ENCODE measurements at places on chromosomes 11 and 22.
A peak's percentile ranks its signal among the peaks of the same experiment; 100 is the strongest.

- no peak for DNase-seq
These were observed 3.0 kb upstream of the ANKK1 start for GRCh38 chr11:113384551-113384950.

DNA sequence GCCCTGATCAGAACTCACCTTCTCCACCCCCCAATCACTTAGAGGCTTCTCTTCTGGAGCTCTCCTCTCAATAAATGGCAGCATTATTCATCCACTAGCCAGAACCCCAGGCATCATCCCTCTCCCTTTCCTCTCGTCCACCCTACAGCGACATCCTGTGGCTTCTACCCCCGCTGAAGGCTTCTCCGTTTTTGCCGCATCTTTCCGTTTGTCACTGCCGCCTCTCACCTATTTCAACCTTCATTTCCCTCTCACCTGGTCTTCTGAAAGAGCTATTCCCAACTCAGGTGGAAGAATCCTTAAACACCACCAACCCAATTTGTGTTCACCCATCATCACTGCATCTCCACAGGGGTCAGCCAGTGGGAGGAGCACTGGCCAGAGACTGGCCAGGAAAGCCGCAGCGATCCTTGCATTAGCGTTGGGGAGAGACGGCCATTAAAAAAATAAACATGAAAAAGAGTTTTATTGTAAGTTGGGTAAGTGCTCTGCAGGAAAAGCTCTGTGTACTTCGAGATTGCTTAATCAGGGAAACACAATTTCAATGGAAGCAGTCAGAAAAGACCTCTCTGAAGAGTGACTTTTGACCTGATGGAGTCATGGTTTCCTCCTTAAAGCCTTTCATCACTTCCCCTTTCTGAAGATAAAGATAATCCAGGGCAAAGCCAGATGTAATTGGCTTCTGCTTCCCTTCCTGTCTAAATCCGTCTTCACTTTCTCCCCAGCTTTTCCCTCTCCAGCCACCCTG lies 36.7 kb downstream of the SPATA19 start:
- DNase-seq: no peak

DNA sequence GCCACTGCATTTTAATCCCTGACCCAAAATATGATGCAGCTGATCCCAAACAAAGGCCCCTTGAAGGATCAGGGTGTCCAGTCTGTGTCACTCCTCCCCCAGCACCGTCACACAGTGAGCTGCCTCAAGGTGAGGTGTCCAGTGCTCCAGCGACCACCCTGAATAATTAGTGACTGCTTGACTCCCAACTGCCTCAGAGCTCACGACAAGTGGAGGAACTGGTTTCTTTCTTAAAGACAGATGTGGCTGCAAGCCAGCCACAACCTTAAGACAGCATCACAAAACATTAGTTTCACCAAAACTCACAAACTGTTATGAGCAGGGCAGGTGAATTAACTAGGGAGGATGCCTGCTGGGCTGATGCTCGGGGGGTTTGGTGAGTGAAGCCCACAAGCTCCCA lies 74.6 kb downstream of the PIWIL3 start:
- no peak for DNase-seq

GRCh38 chr11:96151501-96151900 lies 191.5 kb downstream of the MAML2 start:
- no peak for DNase-seq

GRCh38 chr22:34072585-34072984 lies 152.3 kb upstream of the LARGE1 start:
- no peak for DNase-seq

GRCh38 chr11:86159581-86159891 lies 85.0 kb upstream of the EED start:
- no peak for DNase-seq

DNA sequence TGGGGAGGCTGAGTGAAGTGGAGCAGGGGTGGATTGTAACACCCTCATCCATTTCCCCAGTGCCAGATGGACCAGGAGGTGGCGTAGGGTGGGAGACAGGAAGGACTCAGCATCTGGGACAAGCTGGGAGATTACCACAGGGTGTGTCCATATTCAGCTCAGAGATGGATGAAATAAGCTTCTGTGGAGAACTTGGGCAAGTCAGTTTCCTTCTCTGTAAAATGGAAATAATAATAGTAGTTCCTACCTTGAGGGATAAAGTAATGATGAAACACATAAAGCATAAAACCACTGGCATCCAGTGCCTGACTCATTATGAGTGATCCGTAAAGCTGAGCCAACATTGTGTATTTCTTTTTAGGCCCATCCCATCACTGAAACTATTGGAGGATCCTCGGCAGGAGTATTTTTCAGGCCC lies 607 bp upstream of the ROBO4 start:
- DNase-seq: no peak

- no peak for DNase-seq
These were observed 101.6 kb downstream of the COMMD9 start for GRCh38 chr11:36187622-36188021.

DNA sequence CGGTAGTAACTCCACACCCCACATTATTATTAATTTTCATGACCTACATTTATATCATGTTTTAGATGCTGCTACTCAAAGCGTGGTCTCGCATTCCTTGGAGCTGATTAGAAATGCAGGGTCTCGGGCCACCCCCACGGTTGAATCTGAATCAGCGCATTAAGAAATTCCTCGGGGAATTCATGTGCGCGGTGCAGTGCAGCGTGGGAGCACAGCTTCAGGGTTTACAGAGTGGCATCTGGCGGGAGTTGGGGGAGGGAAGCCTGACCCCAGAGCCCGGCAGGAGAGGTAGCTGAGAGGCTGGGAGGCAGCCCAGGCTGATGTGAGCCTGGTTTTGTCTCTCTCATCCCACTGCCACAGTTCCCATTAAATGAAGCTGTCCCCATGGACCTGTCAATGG lies 48.1 kb upstream of the DAGLA start:
- DNase-seq: no peak

DNA sequence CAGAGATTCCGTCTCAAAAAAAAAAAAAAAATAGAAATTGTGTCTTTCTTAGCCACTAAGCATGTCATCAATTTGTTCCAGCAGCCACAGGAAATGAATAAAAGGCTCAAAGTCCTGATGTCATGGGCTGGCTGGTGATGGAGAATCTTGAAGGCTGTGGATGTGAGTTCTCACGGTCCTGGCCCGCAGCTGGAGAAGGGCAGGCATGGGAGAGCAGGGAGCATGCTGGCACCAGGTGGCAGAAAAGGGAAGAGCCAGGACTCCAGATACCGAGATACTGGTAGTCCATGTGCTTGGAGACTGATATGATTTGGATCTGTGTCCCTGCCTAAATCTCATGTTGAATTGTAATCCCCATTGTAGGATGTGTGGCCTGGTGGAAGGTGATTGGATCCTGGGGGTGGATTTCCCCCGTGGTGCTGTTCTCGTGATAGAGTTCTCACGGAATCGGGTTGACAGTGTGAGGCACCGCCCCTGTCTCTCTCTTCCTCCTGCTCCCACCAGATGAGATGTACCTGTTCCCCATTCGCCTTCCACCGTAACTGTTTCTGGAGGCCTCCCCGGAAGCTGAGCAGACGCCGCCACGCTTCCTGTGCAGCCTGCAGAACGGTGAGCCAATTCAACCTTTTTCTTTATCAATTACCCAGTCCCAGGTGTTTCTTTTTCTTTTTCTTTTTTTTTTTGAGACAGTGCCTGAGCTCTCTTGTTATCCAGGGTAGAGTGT lies 18.1 kb downstream of the MRGPRD start:
- DNase-seq: no peak

GRCh38 chr22:50136581-50137015 lies 33.9 kb upstream of the PANX2 start:
- DNase-seq: no peak

DNA sequence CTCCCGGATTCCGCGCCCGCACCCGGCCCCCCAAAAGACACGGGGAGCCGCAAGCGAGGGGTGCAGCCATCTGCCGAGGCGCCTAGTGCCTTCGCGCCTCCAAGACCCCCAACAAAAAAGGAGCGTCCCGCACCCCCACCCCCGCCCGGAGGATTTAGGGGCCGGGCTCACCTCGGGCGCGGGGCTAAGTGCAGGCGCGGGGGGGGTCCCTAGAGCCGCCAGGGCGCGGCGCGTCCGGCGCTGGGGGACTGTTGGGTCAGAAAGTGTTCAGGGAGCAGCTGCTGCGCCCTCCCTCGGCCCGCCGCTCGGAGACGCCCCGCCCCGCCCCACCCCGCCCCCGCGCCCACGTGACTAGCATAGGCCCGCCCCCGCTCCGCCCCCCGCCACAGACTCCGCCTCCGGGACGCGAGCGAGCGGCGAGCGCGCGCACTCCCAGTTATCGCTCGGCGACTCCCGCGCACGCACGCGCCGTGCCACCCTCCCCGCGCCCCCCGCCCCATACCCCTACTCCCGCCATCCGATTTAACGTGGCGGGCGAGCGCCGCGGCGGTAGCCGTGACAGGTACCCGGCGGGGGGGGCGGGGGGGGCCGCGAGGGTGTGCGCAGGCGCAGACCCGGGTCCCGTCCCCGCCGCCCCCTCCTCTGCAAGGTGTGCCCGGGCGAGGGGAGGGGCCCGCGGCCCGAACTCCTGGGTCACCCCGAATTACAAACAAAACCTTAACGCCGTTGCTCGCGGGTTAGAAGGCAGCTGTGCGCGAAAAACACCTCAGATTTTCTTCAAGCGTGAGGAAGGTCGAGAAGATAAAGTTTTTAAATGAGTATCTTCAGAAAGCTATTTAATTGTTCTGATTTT lies 56.2 kb downstream of the KCNJ4 start:
- peak; percentile 90 for DNase-seq

- DNase-seq: no peak
These were observed 6.0 kb upstream of the ARHGAP42 start for GRCh38 chr11:100681064-100681502.

DNA sequence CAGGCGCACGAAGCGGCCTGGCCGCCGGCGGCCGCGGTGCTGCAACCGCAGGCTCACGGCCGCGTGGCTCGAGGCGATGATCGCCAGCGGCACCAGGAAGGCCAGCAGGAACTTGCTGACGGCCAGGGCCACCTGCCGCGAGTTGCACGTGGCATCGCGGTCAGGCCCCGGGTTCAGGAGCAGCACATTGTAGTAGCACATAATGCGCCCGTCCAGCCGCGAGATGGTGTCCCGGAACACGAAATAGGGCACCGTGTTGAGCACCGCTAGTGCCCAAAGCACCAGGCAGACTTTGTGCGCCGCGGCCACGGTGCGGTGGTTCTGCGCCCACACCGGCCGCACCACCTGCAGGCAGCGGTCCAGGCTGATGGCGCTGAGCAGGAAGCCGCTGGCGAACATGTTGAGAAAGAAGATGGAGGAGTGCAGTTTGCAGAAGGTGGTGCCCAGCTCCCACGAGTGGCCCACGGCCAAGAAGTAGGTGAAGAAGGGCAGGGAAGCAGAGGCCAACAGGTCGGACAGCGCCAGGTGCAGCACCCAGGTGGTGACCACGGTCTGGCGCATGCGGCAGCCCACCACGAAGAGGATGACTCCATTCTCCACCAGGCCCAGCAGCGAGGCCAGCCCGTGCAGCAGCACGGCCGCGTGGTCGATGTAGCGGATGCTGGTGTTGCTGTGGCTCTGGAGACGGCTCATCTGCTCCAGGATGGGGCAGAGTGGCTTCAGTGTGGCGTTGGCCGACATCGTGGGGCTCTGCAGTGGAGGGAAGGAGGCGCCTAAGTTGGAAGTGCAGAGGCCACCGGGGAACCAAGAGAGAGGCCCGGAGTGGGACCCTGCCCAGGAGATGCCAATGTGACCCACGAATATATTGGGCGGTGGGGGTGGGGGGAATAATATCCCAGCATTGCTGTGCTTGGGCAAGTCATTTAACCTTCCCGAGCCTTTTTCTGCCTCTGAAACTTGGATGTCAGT lies 2.5 kb downstream of the PTGDR2 start:
- DNase-seq: no peak

DNA sequence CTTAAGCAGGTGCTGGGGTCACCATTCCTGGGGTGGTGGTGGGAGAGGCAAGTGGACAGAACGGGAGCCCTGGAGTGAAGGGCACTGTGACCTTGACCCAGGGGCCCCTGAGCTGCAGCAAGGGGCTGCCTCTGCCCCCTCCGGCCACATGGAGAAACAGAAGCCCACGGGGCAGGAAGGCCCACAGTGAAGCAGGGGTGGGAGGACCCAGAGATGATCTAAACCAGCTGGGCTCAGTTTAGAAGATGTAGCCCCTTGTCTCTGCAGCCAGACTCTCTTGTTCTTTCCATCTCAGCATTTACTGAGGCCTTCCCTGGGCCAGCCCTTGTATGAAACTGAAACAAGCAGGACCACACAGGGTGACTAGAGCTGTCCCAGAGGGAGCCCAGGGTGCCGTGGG lies 30.5 kb downstream of the WNT11 start:
- no peak for DNase-seq

GRCh38 chr22:49307870-49308269 lies 519.8 kb downstream of the BRD1 start:
- DNase-seq: no peak

- no peak for DNase-seq
These were observed 21.4 kb upstream of the CDON start for GRCh38 chr11:126083829-126084607.

- DNase-seq: no peak
These were observed 8.2 kb upstream of the PGA3 start for GRCh38 chr11:61194981-61195695.

- no peak for DNase-seq
These were observed 23.9 kb downstream of the MYO7A start for GRCh38 chr11:77151804-77152509.

GRCh38 chr22:31127181-31127772 lies 4.5 kb downstream of the INPP5J start:
- DNase-seq: no peak

DNA sequence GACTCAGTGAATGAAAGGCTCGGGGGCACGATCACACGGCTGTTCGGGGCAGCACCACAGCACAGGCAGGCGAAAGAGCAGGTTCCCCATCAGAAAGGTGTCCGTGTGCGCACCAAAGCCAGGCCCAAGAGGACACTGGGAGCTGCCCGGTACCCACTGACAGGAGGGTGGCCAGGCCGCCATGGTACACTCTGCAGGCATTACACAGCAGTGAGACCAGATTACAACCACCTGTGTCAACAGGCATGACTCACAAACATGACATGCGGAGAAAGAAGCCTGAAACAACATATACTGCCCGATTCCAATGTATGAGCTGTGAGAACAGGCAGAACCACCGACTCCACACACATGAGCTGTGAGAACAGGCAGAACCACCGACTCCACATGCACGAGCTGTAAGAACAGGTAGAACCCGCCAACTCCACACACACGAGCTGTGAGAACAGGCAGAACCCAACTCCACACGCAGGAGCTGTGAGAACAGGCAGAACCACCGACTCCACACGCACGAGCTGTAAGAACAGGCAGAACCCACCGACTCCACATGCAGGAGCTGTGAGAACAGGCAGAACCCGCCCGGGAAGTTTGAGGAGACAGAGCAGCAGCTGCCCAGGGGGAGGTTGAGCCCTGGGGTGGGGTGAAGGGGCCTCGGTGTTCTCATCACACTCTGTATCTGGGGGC lies 32.6 kb downstream of the KIAA0930 start:
- no peak for DNase-seq

- DNase-seq: no peak
These were observed 43.2 kb downstream of the NAT10 start for GRCh38 chr11:34148504-34149165.

DNA sequence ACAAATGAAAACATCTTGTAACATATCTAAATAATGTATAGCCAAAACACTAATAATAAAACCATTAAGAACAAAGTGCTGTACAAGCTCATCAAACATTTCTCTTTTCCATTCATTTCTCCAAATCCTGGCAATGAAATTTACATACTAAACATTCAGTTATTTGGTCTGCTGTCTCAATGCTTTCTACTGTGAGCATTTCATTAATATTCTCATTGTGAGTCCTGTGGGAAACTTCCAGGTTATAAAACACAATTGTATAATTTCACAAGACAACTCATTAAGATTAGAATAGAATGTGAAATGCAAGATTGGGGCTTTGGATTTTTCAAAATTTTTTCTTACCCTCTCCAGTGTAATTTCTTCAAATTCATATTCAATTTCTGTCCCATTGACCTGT lies 876.9 kb upstream of the CCDC90B start:
- no peak for DNase-seq

GRCh38 chr11:110935018-110935640 lies 222.9 kb upstream of the ARHGAP20 start:
- DNase-seq: no peak
